A549 treated with GW870086 at 1 μM for 4 hours (cell line): ENCODE measurements at places on chromosomes 6 and 20. TPM values are rescaled to one million over a fixed set of nuclear protein-coding genes. Genes with fewer than 3 reads are reported as not detected.

The HLA-DQB1 gene
- not detected in 5 replicates for total RNA-seq

The GPR6 gene
- total RNA-seq = not detected in 5 replicates

The SLC22A16 gene
- total RNA-seq = not detected in 5 replicates

The MOG gene
- not detected in 5 replicates for total RNA-seq

The ZNF512B gene
- 9.1 to 12.4 TPM (median 11.8 TPM) in 5 replicates for total RNA-seq

The CST2 gene
- 0.19 to 0.43 TPM (median 0.27 TPM) in 4 of 5 replicates, not detected in the other for total RNA-seq

The SUMO4 gene
- not detected in 5 replicates for total RNA-seq

The HTR1B gene
- 0.14 to 0.35 TPM (median 0.23 TPM) in 5 replicates for total RNA-seq

The IRAK1BP1 gene
- total RNA-seq = 0.58 to 1.1 TPM (median 0.73 TPM) in 5 replicates

The CDS2 gene
- total RNA-seq = 47.1 to 66.6 TPM (median 64.4 TPM) in 5 replicates

The BNIP5 gene
- 0.06 TPM in 1 of 5 replicates, not detected in the others for total RNA-seq

The WFDC10B gene
- not detected in 5 replicates for total RNA-seq

The CLPSL1 gene
- total RNA-seq = not detected in 5 replicates

The MACROD2 gene
- 0.34 to 0.93 TPM (median 0.45 TPM) in 5 replicates for total RNA-seq

The ROS1 gene
- total RNA-seq = 0.15 to 0.24 TPM (median 0.16 TPM) in 5 replicates

The PDYN gene
- total RNA-seq = not detected in 5 replicates

The MLN gene
- total RNA-seq = not detected in 5 replicates

The SSTR4 gene
- total RNA-seq = 0.12 to 0.26 TPM (median 0.19 TPM) in 5 replicates

The GDAP1L1 gene
- 0.08 TPM in 1 of 5 replicates, not detected in the others for total RNA-seq

The PTCRA gene
- total RNA-seq = not detected in 5 replicates

The MUC22 gene
- total RNA-seq = 0.02 TPM in 1 of 5 replicates, not detected in the others

The FRMD1 gene
- 0.02 to 0.05 TPM (median 0.05 TPM) in 4 of 5 replicates, not detected in the other for total RNA-seq

The TTBK1 gene
- 0.03 to 0.11 TPM (median 0.08 TPM) in 5 replicates for total RNA-seq

The C20orf204 gene
- 0.33 to 0.64 TPM (median 0.57 TPM) in 5 replicates for total RNA-seq

The GSTA4 gene
- 8.0 to 9.8 TPM (median 8.4 TPM) in 5 replicates for total RNA-seq

The MICB gene
- total RNA-seq = 6.2 to 8.4 TPM (median 7.1 TPM) in 5 replicates

The SNAI1 gene
- 9.0 to 15.2 TPM (median 13.5 TPM) in 5 replicates for total RNA-seq

The SYNGAP1 gene
- 3.6 to 4.7 TPM (median 3.9 TPM) in 5 replicates for total RNA-seq

The TDRD6 gene
- not detected in 5 replicates for total RNA-seq

The TMC2 gene
- not detected in 5 replicates for total RNA-seq

The CGA gene
- 0.24 to 0.67 TPM (median 0.48 TPM) in 5 replicates for total RNA-seq

The BCAS1 gene
- total RNA-seq = 0.37 to 0.50 TPM (median 0.39 TPM) in 5 replicates

The JAG1 gene
- 27.5 to 41.2 TPM (median 37.3 TPM) in 5 replicates for total RNA-seq

The KIF25 gene
- total RNA-seq = 0.05 to 0.22 TPM in 2 of 5 replicates, not detected in the others

The PXDC1 gene
- 17.4 to 20.5 TPM (median 18.4 TPM) in 5 replicates for total RNA-seq

The WTAP gene
- total RNA-seq = 59.1 to 73.0 TPM (median 67.8 TPM) in 5 replicates

The SLCO4A1 gene
- 6.8 to 11.9 TPM (median 11.1 TPM) in 5 replicates for total RNA-seq

The CABLES2 gene
- total RNA-seq = 4.2 to 6.4 TPM (median 5.8 TPM) in 5 replicates

The KCNK15 gene
- 0.32 to 0.75 TPM (median 0.60 TPM) in 5 replicates for total RNA-seq

The HECA gene
- total RNA-seq = 1.1 to 2.1 TPM (median 1.9 TPM) in 5 replicates

The ZNF391 gene
- 0.21 to 0.32 TPM (median 0.25 TPM) in 5 replicates for total RNA-seq

The VSTM2L gene
- total RNA-seq = 11.0 to 15.4 TPM (median 13.0 TPM) in 5 replicates

The POM121L2 gene
- total RNA-seq = not detected in 5 replicates

The PRPH2 gene
- total RNA-seq = not detected in 5 replicates

The PAX1 gene
- total RNA-seq = not detected in 5 replicates

The ZNF165 gene
- total RNA-seq = 0.67 to 0.97 TPM (median 0.90 TPM) in 5 replicates

The FOXQ1 gene
- total RNA-seq = 3.9 to 6.7 TPM (median 5.8 TPM) in 5 replicates

The DDR1 gene
- 52.0 to 64.5 TPM (median 60.6 TPM) in 5 replicates for total RNA-seq

The TULP4 gene
- total RNA-seq = 5.9 to 7.0 TPM (median 6.8 TPM) in 5 replicates

The PRICKLE4 gene
- 0.68 to 0.95 TPM (median 0.81 TPM) in 5 replicates for total RNA-seq

The C2 gene
- total RNA-seq = 0.07 to 0.43 TPM (median 0.23 TPM) in 5 replicates

The COL10A1 gene
- total RNA-seq = not detected in 5 replicates

The LY6G6F gene
- not detected in 5 replicates for total RNA-seq

The SAMD10 gene
- not detected in 5 replicates for total RNA-seq

The SLC35F1 gene
- total RNA-seq = 0.03 to 0.06 TPM in 2 of 5 replicates, not detected in the others
